ENCODE measurements at places on chromosomes 1 and 21. TPM values are rescaled to one million over a fixed set of nuclear protein-coding genes. Genes with fewer than 3 reads are reported as not detected.

UTS2 gene
- total RNA-seq: not detected

ASCL5 gene
- not detected for total RNA-seq

MRPS21 gene
- 19.7 TPM for total RNA-seq

HSF2BP gene
- 1.0 TPM for total RNA-seq

VHLL gene
- total RNA-seq: not detected

EVI5 gene
- 34.4 TPM for total RNA-seq

CTTNBP2NL gene
- total RNA-seq: 12.6 TPM

RGS16 gene
- 10.3 TPM for total RNA-seq

FNBP1L gene
- total RNA-seq: 57.0 TPM

AGTRAP gene
- 24.0 TPM for total RNA-seq

CD247 gene
- total RNA-seq: 0.41 TPM

C8A gene
- not detected for total RNA-seq

POU3F1 gene
- total RNA-seq: 1.5 TPM

RORC gene
- 13.7 TPM for total RNA-seq

ANKRD13C gene
- total RNA-seq: 36.9 TPM

TPTE gene
- not detected for total RNA-seq

CRP gene
- total RNA-seq: not detected

GIPC2 gene
- 1.7 TPM for total RNA-seq

CELA3A gene
- total RNA-seq: not detected

RHBDL2 gene
- total RNA-seq: 1.6 TPM

C1QA gene
- total RNA-seq: 15.8 TPM

LCE1B gene
- total RNA-seq: not detected

PDZK1 gene
- total RNA-seq: not detected

SPRR2A gene
- total RNA-seq: 3.1 TPM

FCRL5 gene
- 0.10 TPM for total RNA-seq

FBLIM1 gene
- total RNA-seq: 22.4 TPM

FMOD gene
- 57.1 TPM for total RNA-seq

OPRD1 gene
- total RNA-seq: 0.72 TPM

SDE2 gene
- total RNA-seq: 39.7 TPM

GFI1 gene
- total RNA-seq: 2.6 TPM

C2CD2 gene
- 12.1 TPM for total RNA-seq

Data from tongue (tissue), 3 donors.